CD4-positive, alpha-beta T cell treated with Interleukin-17A for 1 hour (primary cell): ENCODE measurements at places on chromosomes 12 and 14.

GRCh38 chr12:49946086-49946485, 4.5 kb upstream of the AQP2 start:
- DNase-seq: peak; percentile 8

DNA sequence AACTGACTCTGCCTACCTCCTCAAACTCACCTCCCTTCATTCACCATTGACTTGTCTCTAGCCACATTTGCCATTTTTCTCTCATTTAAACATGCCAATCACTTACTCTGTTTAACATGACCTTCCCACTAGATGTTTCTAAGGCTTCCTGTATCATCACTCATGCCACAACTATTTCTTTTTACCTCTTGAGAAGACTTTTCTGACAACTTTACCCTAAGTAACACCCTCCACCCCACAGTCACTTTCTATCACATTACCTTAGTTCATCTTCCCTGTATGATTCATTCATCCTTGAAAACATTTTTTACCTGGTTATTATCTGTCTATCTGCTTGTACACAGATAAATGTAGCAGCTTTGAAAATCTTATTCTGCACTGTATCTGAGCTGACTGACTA, 19.4 kb downstream of the PLCZ1 start:
- no peak for DNase-seq

DNA sequence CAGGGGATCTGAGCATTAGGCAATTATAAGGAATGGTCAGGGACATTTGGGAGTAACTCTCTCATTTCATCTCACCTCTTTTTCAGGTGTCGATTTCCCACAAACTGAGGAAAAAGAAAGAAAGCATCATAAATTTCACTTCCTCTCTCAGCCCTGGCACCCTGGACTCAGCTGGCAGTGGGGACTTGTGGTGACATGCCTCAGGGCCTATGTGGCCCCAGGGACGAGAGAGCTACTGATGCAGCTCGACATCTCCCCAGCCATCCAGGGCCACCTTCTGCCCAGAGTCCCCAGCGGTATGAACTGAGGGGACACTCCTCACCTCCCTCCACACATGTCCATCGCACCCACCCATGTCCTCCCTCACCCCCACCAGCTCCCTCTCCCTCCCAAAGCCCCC, 11.7 kb downstream of the TNFRSF1A start:
- DNase-seq: no peak

- no peak for DNase-seq
These were observed at the start of gene KCNH5 for GRCh38 chr14:63045234-63045611. TSS of gene KCNH5 (minus strand) at chr14:63045458. CDS start at chr14:63045186, 272 bp downstream.

GRCh38 chr14:71143381-71144290, 236.4 kb downstream of the PCNX1 start:
- DNase-seq: peak; percentile 39

- DNase-seq: no peak
These were observed 30.4 kb upstream of the PPP2R5E start for GRCh38 chr14:63573581-63573980.

- no peak for DNase-seq
These were observed 354.8 kb downstream of the AEBP2 start for GRCh38 chr12:19794116-19794515.

GRCh38 chr12:69851976-69852375, 26.9 kb downstream of the MYRFL start:
- DNase-seq: no peak
